ENCODE measurements at places on chromosomes 4 and X.

- no peak for DNase-seq
Measured at GRCh38 chr4:18440527-18441202, 419.1 kb upstream of the LCORL start.

DNA sequence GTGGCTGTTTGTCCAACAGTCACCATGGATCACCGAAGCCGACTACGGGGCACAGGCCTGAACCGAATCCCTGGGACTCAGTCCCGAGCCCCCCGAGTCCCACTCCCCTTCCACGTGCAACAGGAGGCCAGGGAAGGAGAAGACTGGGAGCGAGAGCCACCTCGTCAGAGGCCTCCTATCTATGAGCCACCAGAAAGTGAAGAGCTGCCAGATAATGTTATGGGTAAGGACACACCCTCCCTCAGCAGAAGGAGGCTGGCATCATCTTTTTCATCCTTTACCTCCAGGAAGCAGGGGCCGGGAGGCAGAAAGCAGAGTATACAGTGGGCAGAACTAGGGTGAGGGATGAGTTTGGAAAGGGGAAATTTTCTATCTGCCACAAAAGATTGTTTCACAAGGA lies 2.8 kb upstream of the PRDX4 start:
- no peak for DNase-seq

DNA sequence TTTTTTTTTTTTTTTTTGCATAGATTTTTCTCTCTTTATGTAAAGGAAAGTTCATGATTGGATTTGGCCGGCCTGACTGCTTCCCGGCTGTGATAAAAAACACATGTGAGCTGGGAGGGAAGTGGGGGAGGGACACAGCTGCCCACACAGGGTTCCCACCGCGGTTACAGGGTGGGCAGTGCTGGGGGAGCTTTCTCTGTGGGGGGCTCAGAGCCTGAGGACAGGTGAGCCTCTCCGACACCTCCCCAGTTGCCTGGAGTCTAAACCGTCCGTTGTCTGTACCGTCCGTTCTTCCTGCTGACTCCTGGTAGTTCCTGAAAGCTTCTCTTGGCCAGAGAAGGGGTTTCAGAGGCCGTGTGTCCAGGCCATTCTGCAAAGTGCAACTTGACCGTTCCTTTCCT lies 21.8 kb downstream of the SHOX start:
- DNase-seq = no peak

- no peak for DNase-seq
Measured at GRCh38 chr4:10701161-10701560, 16.6 kb upstream of the CLNK start.

- no peak for DNase-seq
Measured at GRCh38 chr4:47002580-47002979, 9.2 kb upstream of the GABRA4 start.

DNA sequence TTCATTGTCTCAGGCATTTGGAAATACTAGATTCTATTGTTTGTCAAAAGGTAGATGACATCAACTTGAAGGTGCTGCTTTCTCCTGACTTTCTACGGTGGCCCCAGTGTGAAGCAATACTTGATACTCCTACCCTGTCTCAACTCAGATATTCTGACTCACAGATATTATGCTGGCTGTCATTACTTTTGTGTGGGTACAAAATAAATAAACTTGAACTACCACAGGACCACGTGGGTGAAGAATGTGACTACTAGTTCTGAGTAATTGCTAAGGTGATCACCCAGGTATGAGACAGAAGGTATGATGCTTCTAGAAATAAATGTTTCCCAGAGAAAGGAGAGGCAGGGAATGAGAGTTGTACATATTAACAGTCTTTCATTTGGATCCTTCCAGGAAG lies 275.3 kb upstream of the SPOCK3 start:
- no peak for DNase-seq

- DNase-seq = peak; percentile 64
Measured at GRCh38 chr4:124018383-124019317, 622.1 kb downstream of the SPRY1 start.

DNA sequence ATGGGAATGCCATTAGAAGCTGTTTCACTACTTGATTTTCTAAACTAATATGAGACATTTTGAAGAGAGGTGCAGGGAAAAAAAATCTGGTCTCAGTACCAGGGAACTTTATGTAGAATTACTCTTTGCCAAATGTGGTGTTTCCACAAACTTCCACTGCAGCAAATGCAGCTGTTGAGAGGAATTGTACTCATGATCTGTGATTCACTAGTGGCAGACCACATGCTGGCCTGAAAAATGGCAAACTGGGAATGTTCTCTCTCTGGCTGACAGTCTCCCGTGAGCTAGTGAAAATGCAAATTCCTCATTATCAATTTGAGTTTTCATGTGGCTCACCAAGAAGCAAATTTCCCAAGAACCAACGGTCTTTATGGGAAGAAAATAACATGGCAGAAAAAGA lies 37.8 kb upstream of the GPR101 start:
- no peak for DNase-seq

GRCh38 chr4:217891-218290 lies 87.4 kb downstream of the ZNF732 start:
- DNase-seq = no peak

DNA sequence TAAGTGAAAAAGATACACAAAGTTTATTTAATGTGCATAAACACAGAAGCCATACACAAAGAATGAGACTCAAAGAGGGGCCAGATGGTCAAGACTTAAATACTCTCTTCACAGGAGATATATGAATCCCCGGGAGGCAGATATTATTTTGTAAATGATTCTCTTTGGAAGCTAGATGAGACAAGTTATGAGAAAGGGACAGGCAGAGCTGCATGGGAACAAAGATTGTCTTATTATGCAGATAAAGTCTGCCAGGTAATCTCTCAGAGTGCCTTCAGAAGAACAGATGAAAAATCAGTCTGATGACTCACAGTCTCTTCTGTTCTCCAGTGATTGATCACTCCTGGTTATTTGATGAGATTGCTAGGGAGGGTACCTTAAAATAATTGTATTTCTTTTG lies 89.0 kb downstream of the NAF1 start:
- DNase-seq = no peak

All from ovary (tissue), 10 donors.